Endothelial cell of coronary artery (primary cell): ENCODE measurements at places on chromosomes 7 and 10. TPM values are rescaled to one million over a fixed set of nuclear protein-coding genes. Genes with fewer than 3 reads are reported as not detected.

Gene GPR26
- not detected in 2 replicates for total RNA-seq

Gene IPMK
- 5.9 and 6.2 TPM in 2 replicates for total RNA-seq

Gene PDE6C
- total RNA-seq, result not detected in 2 replicates

Gene DYDC2
- not detected in 2 replicates for total RNA-seq

Gene MYO1G
- under 0.01 and 0.09 TPM in 2 replicates for total RNA-seq
